ENCODE measurements at places on chromosomes 5 and 9.

DNA sequence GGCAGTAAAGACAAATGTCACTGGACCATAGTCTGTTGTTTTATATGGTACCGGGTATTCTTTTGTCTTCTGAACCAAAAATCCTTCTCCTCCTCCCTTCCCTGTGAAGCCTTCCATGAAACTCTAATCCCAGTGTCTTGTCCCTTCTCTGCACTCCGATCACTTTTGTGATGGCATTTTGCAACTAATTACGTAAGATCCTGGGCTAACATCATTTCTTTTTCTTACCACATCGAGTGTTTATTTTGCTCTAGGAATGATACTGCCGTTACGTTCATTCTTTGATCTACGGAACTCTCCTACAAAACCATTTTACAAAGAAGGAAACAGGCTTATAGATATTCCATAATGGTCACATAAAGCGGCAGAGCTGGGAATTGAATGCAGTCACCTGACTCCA, 33.7 kb downstream of the SNX18 start:
- H3K4me3 ChIP-seq, result no peak overlapping the region
- no peaks in the 10 kb centered on the region for H3K27me3 ChIP-seq
- peaks cover 11% of the 10 kb centered on the region for H3K36me3 ChIP-seq
- H3K27ac ChIP-seq, result no peak overlapping the region
- H3K4me1 ChIP-seq, result peaks cover 11% of the 10 kb centered on the region

DNA sequence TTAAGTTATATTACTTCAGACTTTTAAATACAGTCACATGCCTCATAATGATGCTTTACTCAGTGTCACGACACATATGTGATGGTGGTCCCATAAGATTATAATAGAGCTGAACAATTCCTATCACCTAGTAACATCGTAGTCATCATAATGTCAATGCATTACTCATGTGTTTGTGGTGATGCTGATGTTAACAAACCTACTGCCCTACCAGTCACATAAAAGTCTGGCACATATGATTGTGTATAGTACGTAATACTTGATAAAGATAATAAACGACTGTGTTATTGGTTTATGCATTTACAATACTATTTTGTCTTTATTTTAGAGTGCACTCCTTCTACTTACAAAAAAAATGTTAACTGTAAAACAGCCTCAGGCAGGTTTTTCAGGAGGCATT, 103.7 kb downstream of the PAM start:
- no peak overlapping the region for H3K27ac ChIP-seq
- peaks cover 4% of the 10 kb centered on the region for H3K27me3 ChIP-seq
- no peaks in the 10 kb centered on the region for H3K36me3 ChIP-seq
- H3K4me3 ChIP-seq, result no peak overlapping the region
- DNase-seq, result no peak

DNA sequence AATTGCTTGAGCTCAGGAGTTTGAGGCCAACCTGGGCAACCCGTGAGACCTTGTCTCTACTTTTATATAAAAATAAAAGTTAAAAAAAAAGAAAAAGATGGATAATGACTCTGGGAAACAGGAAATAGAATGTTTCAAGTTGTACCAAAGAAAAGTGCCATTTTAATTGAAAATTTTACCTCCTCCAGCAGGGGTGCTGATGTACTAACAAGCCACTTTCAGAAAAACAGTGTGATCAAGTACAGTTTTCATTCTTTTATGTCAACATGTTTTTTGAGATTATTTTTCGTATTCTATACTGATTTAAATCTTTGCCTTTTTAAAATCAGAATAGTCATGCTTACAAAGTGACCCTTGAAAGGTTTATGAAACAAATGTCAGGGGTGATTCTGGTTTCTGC, 30.8 kb downstream of the F2R start:
- H3K27ac ChIP-seq, result no peak overlapping the region
- no peak for DNase-seq
- no peaks in the 10 kb centered on the region for H3K36me3 ChIP-seq
- H3K4me3 ChIP-seq, result no peak overlapping the region
- H3K4me1 ChIP-seq, result no peaks in the 10 kb centered on the region

DNA sequence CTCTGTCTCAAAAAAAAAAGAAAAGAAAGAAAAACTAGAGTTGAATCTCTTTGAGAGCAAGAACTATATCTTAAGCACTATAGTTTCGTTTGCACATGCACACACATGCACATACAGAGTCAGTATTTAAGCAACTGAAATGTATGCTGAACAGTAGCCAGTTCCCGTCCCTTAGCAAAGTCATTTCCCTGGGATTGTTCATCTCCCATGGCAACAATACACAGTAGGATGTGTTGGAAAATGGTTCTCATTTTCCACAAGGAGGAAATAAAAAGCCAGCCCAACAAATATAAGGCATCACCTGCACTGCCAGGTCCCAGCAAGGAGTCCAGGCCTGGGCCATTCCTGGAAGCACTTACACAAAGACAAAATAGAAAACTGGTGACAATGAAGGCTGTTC, 4.2 kb upstream of the ZNF346 start:
- H3K36me3 ChIP-seq, result no peaks in the 10 kb centered on the region
- no peaks in the 10 kb centered on the region for H3K27me3 ChIP-seq
- peaks cover 4% of the 10 kb centered on the region for H3K4me1 ChIP-seq
- no peak for DNase-seq
- no peak overlapping the region for H3K4me3 ChIP-seq
- no peak overlapping the region for H3K27ac ChIP-seq

- no peak overlapping the region for H3K27ac ChIP-seq
- no peak overlapping the region for H3K4me3 ChIP-seq
- H3K36me3 ChIP-seq, result no peaks in the 10 kb centered on the region
- DNase-seq, result no peak
- H3K4me1 ChIP-seq, result peaks cover 1% of the 10 kb centered on the region
These were observed 228.1 kb upstream of the NR4A3 start for GRCh38 chr9:99593610-99594009.

GRCh38 chr9:109558718-109559151, 60.6 kb upstream of the PTPN3 start:
- peaks cover 47% of the 10 kb centered on the region for H3K27me3 ChIP-seq
- H3K36me3 ChIP-seq, result no peaks in the 10 kb centered on the region
- no peaks in the 10 kb centered on the region for H3K4me1 ChIP-seq
- no peak overlapping the region for H3K27ac ChIP-seq
- no peak for DNase-seq

- no peaks in the 10 kb centered on the region for H3K36me3 ChIP-seq
- no peak for DNase-seq
- peaks cover 4% of the 10 kb centered on the region for H3K4me1 ChIP-seq
These were observed 988 bp downstream of the SHISAL2B start for GRCh38 chr5:64691291-64691690.

- no peak for DNase-seq
- no peaks in the 10 kb centered on the region for H3K27me3 ChIP-seq
- H3K27ac ChIP-seq, result no peak overlapping the region
- no peak overlapping the region for H3K4me3 ChIP-seq
- no peaks in the 10 kb centered on the region for H3K4me1 ChIP-seq
- no peaks in the 10 kb centered on the region for H3K36me3 ChIP-seq
These were observed 63.5 kb downstream of the MEF2C start for GRCh38 chr5:88819301-88819999.

DNA sequence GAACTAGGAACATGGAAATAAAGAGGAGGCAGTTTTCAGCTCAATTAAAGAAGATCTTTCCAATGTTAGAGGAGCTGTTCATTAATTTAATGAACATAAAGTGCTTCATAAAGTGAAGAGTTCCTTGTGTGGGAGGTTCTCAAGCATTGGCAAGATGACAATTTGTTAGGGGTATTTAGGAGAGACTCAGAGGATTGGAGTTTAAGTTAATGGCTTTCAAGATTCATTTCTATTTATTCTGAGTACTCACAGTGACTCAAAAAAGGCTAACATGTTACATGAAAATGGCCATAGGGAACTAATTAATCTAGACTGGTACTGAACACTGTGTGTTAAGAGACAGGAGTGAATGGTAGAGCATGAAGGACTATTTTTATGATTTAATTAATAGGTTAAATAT, 55.4 kb upstream of the CDH12 start:
- H3K27me3 ChIP-seq, result peaks cover 7% of the 10 kb centered on the region
- DNase-seq, result no peak

DNA sequence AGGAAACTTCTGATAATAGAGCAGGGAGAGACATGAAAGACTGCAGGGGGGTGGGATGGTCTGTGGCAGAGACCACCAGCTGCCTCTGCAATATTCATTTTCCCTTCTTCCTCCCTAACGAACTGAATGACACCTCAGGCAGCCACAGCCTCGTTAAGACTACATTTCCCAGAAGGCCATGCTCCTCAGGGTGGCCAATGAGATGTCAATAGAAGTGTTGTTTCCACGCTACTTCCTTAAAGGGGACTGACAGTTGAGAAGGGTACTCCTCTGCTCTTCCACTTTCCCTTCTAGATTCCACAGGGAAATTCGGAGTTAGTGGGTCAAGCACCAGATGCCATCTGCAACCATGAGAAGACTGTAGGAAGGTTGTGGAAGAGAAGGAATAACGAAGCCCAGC, 52.0 kb upstream of the DAPK1 start:
- no peaks in the 10 kb centered on the region for H3K36me3 ChIP-seq
- DNase-seq, result no peak
- H3K27me3 ChIP-seq, result no peaks in the 10 kb centered on the region

DNA sequence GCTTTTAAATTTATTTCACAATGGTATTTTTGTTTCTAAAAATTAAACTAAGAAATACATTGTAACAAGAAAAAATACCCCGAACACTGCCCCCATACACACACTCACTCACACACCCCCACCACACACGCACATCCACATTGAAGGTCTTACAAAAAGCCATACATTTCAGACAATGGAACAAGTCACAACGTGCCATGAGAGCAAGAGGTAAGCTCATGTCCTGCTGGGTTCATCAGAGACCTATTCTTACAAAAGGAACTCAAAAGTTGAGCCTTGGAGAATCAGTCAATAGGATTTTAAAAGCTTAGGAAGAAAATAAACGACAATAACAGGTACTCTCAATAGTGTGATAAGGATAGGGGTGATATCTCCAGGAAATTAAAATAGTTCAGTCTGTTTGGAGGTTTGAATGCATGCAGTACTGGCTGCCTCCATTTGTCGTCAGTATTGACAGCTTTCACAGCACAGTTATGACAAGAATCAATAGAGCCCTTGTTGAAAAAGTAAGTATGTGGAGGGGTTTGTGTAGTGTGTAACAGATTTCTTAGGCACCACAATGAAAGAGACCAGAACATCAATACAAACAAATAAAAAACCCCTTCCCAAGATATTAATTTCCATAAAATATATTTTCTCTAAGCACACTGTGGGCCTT, 1826.2 kb upstream of the CDH6 start:
- H3K27me3 ChIP-seq, result no peaks in the 10 kb centered on the region
- no peaks in the 10 kb centered on the region for H3K36me3 ChIP-seq
- H3K27ac ChIP-seq, result no peak overlapping the region
- no peak for DNase-seq

DNA sequence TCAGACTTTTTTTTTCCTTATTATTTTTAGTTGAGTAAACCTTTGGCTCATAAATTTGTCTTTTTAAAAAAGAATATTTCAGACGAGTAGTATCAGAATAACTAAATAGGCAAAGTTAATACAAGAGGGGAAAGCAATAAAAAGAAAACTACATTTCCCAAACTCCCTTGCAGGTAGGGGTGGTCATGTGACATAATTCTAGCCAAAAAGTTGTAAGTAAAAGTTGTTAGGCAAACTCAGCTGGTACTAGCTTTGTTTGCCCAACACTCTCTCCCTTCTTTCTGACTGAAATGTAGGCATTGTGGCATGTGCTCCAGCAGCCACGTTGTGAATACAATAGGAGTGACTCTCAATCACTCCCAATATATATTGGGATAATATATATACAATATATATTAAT, 20.9 kb downstream of the GIN1 start:
- H3K27ac ChIP-seq, result no peak overlapping the region
- H3K4me1 ChIP-seq, result peaks cover 5% of the 10 kb centered on the region
- H3K4me3 ChIP-seq, result no peak overlapping the region
- no peak for DNase-seq
- peaks cover 14% of the 10 kb centered on the region for H3K36me3 ChIP-seq

GRCh38 chr5:125883223-125883622, 540.0 kb upstream of the GRAMD2B start:
- peaks cover 3% of the 10 kb centered on the region for H3K27me3 ChIP-seq
- H3K4me3 ChIP-seq, result no peak overlapping the region
- H3K36me3 ChIP-seq, result no peaks in the 10 kb centered on the region
- no peak overlapping the region for H3K27ac ChIP-seq
- H3K4me1 ChIP-seq, result peaks cover 5% of the 10 kb centered on the region
- DNase-seq, result no peak

GRCh38 chr5:1034421-1034905, 25.9 kb downstream of the NKD2 start:
- H3K4me1 ChIP-seq, result no peaks in the 10 kb centered on the region
- H3K27me3 ChIP-seq, result no peaks in the 10 kb centered on the region
- no peak overlapping the region for H3K27ac ChIP-seq
